Articular chondrocyte of knee joint (primary cell): ENCODE measurements at places on chromosomes 3 and 15. TPM values are rescaled to one million over a fixed set of nuclear protein-coding genes. Genes with fewer than 3 reads are reported as not detected.

The RLBP1 gene
- not detected in 2 replicates for total RNA-seq

The TNFSF10 gene
- total RNA-seq = 4.3 and 8.6 TPM in 2 replicates

The KCNAB1 gene
- 1.0 and 1.2 TPM in 2 replicates for total RNA-seq

The NXPE3 gene
- 15.2 and 17.1 TPM in 2 replicates for total RNA-seq

The TMEM108 gene
- under 0.01 TPM in 1 of 2 replicates, not detected in the other for total RNA-seq

The GOLGA6A gene
- 0.11 and 0.13 TPM in 2 replicates for total RNA-seq

The ACP3 gene
- total RNA-seq = not detected in 2 replicates

The PEX5L gene
- 0.13 and 1.2 TPM in 2 replicates for total RNA-seq

The RTP3 gene
- not detected in 2 replicates for total RNA-seq

The SGO1 gene
- total RNA-seq = 4.2 and 5.4 TPM in 2 replicates

The CNTN4 gene
- not detected in 2 replicates for total RNA-seq

The ZNF620 gene
- 1.2 and 1.6 TPM in 2 replicates for total RNA-seq

The TRIP4 gene
- total RNA-seq = 12.5 and 12.9 TPM in 2 replicates

The AADACL2 gene
- not detected in 2 replicates for total RNA-seq

The ICE2 gene
- 42.3 and 52.9 TPM in 2 replicates for total RNA-seq

The UROC1 gene
- not detected in 2 replicates for total RNA-seq

The CCR2 gene
- not detected in 2 replicates for total RNA-seq

The SYNPR gene
- total RNA-seq = not detected in 2 replicates

The MLF1 gene
- total RNA-seq = 15.0 and 16.1 TPM in 2 replicates

The PLCB2 gene
- not detected in 2 replicates for total RNA-seq

The PCOLCE2 gene
- total RNA-seq = 102 and 124 TPM in 2 replicates

The PTH1R gene
- total RNA-seq = 1.8 and 3.0 TPM in 2 replicates

The PLSCR4 gene
- 38.6 and 50.2 TPM in 2 replicates for total RNA-seq

The CLRN1 gene
- total RNA-seq = not detected in 2 replicates

The SNTN gene
- total RNA-seq = not detected in 2 replicates

The LINGO1 gene
- total RNA-seq = 0.11 and 0.13 TPM in 2 replicates

The LMLN gene
- 8.9 and 13.3 TPM in 2 replicates for total RNA-seq

The ISLR gene
- 250 and 302 TPM in 2 replicates for total RNA-seq

The STRIT1 gene
- not detected in 2 replicates for total RNA-seq

The ERICH6 gene
- total RNA-seq = 0.39 TPM in 1 of 2 replicates, not detected in the other

The EBLN2 gene
- total RNA-seq = 6.7 and 6.8 TPM in 2 replicates

The C2CD4A gene
- total RNA-seq = 0.11 and 0.26 TPM in 2 replicates

The VIPR1 gene
- not detected in 2 replicates for total RNA-seq

The TMEM207 gene
- not detected in 2 replicates for total RNA-seq

The ADAMTS17 gene
- 3.7 and 5.0 TPM in 2 replicates for total RNA-seq

The CPB1 gene
- total RNA-seq = 0.54 TPM in 1 of 2 replicates, not detected in the other

The LINS1 gene
- 16.8 and 20.5 TPM in 2 replicates for total RNA-seq

The CD200R1 gene
- 0.11 and 0.13 TPM in 2 replicates for total RNA-seq

The DZIP3 gene
- 15.8 and 19.8 TPM in 2 replicates for total RNA-seq

The BFSP2 gene
- not detected in 2 replicates for total RNA-seq

The PLA2G4E gene
- not detected in 2 replicates for total RNA-seq

The ARPIN gene
- total RNA-seq = 17.0 and 17.2 TPM in 2 replicates

The SQOR gene
- total RNA-seq = 182 and 186 TPM in 2 replicates

The PGBD4 gene
- 2.1 TPM in 2 replicates for total RNA-seq

The SEMA6D gene
- 10.5 and 11.1 TPM in 2 replicates for total RNA-seq

The CKMT1A gene
- total RNA-seq = not detected in 2 replicates

The EHD4 gene
- 14.4 and 14.5 TPM in 2 replicates for total RNA-seq

The ARPP21 gene
- total RNA-seq = not detected in 2 replicates

The RTP1 gene
- not detected in 2 replicates for total RNA-seq
